Activated CD4-positive, alpha-beta T cell treated with anti-CD3 and anti-CD28 coated beads, Interleukin-2, amount 10 ng/mL, durations not matched to agents 7 days and 5 days (primary cell): ENCODE measurements at places on chromosomes 5 and 9.

DNA sequence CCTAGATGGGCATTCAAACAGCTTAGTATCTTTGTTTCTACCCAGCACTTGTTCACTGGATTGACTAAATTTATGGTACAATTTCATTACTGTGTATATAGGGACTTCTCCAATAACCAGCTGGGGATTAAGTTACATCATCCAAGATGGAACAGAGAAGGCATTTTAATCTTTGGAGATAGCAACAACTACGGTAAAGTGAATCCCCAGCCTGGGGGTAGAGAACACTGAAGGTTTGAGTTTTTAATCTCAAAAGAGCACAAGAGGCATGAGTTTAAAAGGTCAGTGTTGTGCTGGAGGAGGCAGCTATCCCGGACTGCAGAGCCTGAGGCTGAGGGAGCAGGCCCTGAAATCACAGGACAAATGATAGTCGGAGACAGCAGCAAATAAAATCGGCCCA is 28.6 kb downstream of the DDX31 start:
- DNase-seq, result no peak

GRCh38 chr5:939368-939767 is 46.7 kb downstream of the TRIP13 start:
- DNase-seq, result no peak

GRCh38 chr9:110110154-110110553 is 97.8 kb downstream of the C9orf152 start:
- no peak for DNase-seq

DNA sequence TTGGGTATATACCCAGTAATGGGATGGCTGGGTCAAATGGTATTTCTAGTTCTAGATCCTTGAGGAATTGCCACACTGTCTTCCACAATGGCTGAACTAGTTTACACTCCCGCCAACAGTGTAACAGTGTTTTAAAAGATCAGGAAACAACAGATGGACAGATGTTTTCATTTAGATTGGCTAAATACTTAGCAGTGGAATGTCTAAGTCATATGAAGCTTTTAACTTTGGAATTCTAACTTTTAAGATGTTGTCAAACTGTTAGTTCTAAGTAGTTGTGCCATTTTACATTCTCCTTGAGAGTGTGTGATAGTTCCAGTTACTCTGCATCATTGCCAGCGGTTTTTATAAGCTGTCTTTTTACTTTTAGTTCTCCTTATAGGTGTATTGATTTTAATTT is 688.8 kb downstream of the SEMA5A start:
- DNase-seq, result no peak

DNA sequence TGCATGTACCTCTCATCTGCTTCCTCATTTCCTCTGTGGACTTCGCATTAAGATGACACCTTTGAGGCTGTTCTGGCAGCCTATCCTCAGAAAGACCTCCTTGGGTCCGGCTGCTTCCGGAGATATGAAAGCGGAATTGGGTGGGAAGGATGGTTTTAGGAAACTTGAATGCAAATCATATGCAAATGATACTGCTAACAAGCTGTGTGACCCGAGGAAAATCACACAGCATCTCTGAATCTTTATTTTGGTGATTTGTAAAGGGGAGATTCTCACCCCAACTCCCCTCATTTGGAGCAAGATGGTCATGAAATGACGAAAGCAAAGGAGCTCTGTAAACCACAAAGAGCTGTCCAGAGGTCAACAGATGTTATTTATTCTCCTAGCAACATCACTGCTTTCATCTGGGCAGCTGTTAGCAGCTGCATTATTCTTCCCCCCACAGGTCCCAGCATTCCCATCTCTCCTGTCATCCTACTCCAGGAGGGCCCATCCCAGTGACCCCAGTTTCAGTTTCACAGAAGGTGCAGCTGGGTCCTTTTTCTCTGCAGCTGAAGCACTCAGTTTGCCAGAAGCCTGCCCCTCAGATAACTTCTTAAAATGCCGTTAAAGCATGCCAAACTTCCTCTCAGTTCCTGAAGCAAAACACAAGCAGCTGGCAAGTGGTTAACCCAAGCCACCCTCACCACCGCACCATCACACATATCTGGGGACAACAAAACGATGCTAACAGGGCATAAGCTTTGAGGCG is 269.5 kb downstream of the SEC61B start:
- no peak for DNase-seq

GRCh38 chr5:15852949-15853348 is 326.6 kb downstream of the MARCHF11 start:
- no peak for DNase-seq

DNA sequence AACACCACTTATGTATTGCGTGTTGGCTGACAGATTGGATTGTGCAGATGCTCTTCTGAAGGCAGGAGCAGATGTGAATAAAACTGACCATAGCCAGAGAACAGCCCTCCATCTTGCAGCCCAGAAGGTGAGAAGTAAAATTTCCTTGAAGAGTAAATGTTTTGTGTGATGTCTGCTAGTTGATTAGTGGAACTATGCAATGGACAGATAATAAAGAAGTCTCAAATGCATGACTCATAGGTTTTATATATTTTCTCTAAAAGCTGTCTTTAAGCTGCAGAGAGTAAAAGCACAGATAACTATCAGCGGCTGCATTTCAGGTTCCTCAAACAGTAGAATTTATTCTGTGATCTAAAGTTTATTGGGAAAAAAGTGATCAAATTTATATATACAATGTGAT is 27.4 kb downstream of the INVS start:
- no peak for DNase-seq

DNA sequence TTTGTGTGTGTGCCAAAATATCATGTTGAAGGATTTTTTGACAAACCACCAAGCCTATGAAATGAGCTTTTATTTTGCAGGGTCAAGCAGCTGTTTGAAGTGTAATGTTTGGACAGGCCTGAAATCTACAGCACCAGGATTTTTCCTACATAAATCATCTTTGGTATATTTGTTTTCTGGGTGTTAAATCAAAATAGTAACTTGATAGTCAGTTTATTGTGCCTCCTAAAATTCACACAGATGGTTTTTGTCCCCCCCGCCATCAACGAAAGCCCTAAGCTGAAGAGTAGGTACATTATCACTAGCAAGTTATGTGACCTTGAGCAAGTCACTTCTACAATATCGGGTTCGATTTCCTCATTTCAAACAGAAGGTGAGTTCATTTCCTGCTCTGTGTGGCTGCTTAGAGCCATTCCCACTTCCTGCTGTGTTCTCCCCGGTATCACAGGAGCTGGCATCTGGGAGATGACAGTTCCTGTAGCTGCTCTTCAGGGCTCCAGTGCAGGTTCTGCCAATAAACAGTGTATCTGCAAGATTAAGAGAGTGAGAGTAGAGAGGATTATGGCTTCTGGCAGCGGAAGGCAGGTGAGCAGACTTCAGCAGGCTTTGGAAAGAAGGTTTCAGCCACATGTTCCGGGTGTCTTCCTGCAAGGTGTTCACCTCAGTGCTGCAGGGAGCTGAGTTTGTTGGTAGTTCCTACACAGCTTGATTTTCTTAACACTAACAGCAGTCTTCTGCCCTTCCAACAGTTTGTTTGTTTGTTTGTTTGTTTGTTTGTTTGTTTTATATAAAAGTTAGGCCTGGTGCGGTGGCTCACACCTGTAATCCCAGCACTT is 48.4 kb upstream of the GNE start:
- no peak for DNase-seq
